ENCODE measurements at places on chromosomes 7 and 10.

DNA sequence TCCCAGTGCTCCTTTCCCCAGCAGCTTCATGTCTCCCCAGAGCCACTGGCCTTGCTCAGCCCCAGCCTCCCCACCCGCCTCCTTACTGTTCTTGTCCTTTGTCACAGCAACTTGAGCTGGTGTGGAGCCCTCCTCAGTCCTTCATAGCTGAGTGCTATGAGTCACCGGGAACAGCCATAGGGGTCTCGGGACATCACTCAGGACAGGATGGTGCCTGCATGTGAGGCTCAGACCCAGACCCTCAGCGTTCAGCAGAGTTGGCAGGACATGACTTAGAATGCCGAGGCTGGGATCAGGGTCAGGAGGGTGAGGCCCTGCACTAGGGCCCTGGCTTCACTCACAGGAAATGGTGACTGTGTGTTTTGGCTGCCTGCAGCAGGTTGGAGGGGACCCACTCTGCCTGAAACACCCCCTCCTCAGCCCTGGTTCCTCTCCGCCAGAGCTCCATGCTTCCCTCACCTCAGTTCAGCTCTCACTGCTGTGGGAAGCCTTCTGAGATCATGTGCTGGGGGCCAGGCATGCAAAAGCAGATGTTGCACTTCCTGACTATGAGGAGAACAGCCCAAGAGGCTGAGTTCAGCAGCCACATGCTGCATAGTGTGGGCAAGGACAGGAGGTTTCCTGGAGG, 40.7 kb upstream of the GJD4 start:
- DNase-seq: no peak

DNA sequence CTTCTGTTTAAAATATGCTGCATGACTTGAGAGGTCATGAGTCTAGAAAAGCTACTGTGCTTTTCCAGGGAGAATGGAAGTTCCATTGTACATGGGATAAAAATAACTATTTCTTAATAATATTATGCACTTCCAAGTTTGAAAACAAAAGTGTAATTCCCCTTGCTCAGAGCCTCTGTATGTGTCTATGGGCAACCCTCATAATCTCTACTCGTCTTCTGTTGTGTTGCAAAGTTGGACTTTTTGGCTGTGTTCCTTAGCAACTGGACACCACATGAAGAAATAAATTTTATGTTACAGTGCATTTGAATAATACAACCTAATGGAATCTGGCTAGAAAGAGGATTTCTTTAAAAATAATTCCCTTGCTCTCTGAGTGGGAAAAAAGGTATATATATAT, 242.6 kb downstream of the TWIST1 start:
- no peak for DNase-seq

DNA sequence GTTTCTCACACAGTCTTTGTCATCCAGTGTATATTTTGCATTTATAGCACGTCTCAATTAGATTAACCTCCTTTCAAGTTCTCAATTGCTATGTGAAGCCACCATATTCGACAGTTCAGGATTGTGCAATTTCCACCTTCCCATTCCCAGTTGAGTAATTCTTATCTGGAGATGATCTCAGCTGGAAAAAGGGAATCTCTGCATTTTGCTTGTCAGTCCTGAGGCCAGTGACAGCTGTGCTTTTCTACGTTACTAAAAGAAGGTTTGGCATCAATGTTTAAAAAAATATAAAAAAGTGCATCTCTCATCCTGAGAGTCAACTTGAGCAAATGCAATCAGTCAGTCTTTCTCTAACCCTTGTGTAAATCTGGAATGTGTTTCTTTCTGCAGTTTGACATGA, 247.7 kb downstream of the PRKG1 start:
- no peak for DNase-seq

DNA sequence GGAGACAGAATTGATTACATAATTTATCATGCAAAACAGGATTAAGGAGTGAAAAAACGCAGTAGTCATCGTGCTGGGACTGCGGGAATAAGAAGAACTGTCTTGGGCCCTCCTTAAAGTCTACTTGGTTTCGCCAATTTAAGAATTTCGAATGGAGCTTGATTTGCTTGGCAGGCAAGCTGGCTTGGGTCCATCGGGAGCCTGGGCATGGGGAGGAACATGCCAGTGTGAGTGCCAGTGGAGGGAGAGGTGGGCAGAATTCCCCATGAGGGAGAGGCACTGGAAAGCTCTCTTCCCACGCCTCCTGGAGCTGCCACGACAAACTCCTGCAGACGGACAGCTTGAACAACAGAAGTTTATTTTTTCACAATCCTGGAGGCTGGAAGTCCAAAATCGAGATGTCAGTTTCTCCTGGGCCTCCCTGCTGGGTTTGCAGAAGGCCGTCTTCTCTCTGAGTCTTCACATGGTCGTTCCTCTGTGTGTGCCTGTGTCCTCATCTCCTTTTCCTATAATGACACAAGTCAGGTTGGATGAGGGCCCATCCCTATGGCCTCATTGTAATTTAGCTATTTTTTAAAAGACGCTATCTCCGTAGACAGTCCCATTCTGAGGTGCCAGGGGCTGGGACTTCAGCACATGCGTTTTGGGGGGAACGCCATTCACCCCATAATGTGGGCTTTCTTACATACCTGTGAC, 528.7 kb upstream of the DPP6 start:
- no peak for DNase-seq

- no peak for DNase-seq
Observed at GRCh38 chr10:88455831-88456230, 127.3 kb downstream of the RNLS start.

GRCh38 chr10:47262606-47263533, 37.1 kb upstream of the GDF10 start:
- no peak for DNase-seq

DNA sequence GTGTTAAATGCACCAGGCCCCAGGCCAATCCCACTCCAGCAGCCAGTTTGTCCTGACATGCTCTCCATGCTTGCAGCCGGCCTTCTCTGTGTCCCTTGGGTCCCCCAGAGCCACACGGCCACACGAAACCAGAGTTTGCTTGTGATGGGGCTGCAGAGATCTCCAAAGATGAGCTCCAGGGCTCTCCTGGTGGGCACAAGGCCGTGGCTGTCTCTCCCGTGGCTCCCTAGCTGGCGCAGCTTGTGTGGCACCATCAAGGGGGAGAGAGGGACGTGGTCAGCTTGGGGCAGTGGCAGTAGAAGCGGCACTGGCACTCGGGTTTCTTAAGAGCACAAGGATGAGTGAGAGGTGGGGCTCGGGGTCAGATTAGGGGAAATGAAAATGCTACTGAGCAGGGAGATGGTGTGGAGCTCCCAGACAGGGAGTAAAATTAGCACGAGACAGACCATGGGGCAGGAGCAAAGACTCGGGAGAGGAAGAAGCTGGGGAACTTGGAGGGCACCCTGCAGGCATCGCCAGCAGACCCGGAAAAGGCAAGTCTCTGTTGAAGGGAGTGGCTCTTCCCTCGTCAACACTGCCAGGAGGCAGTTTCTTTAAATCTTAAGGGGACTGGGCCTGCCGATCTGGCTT, 572.5 kb upstream of the FOXK1 start:
- DNase-seq: no peak

- DNase-seq: no peak
Observed at GRCh38 chr10:128463991-128464760, 338.0 kb upstream of the MKI67 start.

All from stimulated activated CD8-positive, alpha-beta memory T cell treated with anti-CD3 and anti-CD28 coated beads, Interleukin-2, amount 100 ng/mL, for 48 hours (primary cell).